ENCODE measurements at places on chromosomes 4 and X.

- no peak for DNase-seq
Observed at GRCh38 chrX:151695583-151696340, 504 bp downstream of the PRRG3 start.

DNA sequence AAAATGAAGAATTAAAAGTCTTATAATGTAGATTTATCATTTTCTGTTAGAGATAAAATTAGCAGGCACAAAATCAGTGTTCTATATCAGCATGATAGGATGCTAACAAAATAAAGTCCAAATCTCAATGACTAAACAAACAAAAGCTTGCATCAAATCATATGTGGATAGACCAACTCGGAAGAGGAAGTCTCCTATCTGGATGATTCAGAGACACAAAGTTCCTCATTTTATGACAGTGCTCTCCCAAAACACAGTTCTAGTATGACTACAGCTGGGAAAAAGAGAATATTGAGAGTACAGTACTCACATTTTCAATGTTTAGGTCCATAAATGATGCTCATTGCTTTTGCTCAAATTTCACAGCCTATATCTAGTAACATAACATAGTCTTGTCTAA, 376.1 kb upstream of the CTSO start:
- DNase-seq: no peak

DNA sequence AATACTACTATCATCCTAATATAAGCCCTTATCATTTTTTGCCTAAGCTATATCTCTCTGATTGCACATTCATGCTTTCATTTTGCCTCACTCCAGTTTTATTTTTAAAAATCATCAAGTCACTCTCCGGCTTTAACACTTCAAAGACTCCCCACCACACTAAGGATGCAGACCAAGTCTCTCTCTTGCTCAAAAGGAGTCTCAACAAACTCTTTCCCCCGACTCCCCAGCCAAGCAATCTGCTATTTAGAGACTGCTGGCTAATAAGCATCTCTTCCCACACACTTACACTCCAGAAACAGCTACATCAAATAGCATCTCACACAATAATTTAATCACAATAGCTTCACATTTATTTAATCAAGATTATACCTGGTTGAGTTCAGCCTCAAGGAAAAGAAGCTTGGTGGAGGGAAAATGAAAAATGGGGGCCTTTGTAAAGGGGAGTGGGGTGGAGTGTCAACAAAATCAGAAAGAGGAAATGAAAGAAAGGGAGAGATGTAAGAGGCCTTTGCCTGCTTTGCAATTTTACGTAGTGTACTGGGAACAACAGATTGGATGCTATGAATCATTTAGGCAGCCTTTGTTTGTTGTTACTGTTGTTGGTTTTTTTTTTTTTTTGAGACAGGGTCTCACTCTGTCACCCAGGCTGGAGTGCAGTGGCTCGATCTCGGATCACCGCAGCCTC, 104.1 kb upstream of the MCF2 start:
- no peak for DNase-seq

- no peak for DNase-seq
Observed at GRCh38 chr4:6747294-6748051, 31.5 kb downstream of the BLOC1S4 start.

DNA sequence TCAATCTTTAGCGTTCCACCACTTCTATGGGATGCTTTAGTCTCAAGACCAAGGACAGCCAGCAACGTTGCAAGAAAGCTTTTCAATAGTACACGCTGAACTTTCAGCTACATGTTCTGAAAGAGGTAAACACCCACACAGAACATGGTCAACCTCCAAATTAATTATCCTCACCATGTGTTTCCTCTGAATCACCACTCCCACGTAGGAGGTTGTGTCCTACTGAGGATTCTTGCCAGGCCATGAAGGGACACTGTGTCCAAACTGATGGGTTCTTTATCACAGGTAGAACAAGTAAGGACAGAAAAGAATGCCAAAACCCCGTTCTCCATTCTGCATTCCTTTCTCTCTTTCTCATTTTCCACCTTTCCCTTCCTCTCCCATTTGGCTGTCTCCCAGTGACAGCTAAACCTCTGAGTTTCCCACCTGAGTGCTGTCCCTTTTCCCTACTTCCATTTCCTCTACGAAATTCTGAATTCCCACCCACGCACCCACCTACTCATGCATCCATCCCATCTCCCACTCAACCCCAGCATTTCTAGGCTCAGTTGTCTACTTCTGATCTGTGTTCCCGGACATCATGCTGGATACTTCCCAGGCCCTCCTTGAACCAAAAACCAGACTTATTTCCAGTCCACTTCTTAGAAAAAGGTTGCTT, 29.0 kb upstream of the GPM6B start:
- DNase-seq: no peak
